Glutamatergic neuron (in vitro differentiated cells): ENCODE measurements at places on chromosomes 16 and 17.

GRCh38 chr16:67993207-67994039 is 5.9 kb downstream of the DPEP2 start:
- DNase-seq = peak; percentile 83

- DNase-seq = no peak
Observed at GRCh38 chr16:70588565-70588964, 57.8 kb upstream of the IL34 start.

DNA sequence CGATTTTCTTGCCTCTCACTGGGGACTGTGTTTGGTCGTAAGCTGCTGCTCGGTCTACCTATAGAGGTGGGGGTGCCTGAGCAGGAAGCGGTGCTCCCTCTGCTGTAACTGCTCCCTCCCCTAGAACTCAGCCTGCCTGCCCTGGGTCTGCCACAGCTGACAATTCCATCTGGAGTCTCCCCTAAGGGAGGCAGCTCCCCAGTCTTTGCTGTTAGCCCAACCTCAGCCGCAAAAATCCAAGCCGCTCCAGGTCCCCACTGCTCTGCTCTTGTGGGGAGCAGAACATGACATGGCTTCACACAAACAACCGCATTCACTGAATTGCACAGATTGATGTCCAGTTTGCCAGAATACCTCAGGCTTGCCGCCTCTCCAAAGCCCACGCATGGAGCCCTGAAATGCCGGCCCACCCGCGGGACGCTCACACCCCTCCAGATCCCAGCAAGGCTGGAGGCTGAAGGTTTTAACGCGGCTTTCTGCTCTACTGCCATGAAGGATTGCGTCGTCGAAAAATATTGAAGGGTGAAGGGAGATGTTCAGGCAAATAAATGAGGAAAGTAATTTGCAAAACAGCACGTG is 221.5 kb upstream of the FOXF1 start:
- DNase-seq = peak; percentile 23

- no peak for DNase-seq
Observed at GRCh38 chr17:34306466-34306865, 12.8 kb upstream of the CCL8 start.

- DNase-seq = peak; percentile 87
Observed at GRCh38 chr17:32275060-32276042, 9.7 kb downstream of the RHBDL3 start.

DNA sequence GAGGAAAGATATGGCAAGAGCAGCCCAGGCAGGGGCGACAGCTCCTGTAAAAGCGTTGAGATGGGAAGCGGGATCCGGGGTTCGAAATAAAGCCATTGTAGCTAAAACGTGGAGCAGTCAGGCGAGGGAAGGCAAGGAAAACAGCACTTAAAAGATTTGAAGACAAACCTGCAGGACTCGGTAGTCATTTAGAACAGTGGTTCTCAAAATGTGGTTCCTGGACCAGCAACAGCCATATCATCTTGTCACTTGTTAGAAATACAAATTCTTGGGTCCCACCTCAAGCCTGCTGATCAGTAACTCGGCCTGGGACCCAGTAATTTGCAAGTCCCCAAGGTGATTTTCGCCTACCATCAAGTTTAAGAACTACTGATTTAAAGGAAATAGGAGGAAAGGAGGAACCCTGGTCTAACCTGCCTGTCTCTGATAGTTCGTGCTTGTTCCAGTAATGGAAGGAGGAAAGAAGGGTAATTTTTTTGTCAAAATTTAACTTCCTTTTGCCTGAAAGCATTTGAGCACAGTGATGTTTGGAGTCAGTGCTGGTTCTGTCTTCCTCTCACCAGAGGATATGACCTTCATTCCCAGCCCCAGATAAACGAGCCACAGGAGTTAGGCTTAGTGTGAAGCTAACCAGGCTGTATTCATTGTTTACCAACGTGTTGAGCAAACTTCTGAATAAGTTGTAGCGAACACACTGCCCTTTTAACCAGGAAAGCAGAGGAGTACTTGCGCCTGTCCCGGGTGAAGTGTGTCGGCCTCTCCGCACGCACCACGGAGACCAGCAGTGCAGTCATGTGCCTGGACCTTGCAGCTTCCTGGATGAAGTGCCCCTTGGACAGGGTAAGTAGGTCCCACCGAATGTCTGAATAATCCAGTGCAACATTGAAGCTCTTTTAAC is 1.1 kb downstream of the ORC6 start:
- DNase-seq = peak; percentile 25
